ENCODE measurements at places on chromosomes 1 and 21.

DNA sequence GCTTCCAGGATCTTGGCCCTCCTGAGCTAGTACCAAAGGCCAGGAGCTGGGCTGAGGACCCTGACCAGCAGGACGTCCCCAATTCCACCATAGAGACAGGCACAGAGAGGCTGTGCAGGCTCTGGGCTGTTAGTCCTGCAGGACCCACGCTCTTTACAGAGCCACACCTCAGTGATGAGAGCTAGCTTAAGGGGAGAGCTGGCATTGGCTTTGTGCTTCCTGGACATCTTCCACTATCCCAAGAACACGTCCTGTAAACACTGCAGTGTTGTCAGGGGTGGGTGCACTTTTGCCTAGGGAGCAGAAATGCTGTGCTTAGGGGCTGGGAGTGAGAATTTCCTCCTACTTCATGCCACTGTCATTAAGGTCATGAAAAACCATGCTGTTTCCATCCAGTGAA is 91.7 kb upstream of the EDN2 start:
- no peak for DNase-seq

DNA sequence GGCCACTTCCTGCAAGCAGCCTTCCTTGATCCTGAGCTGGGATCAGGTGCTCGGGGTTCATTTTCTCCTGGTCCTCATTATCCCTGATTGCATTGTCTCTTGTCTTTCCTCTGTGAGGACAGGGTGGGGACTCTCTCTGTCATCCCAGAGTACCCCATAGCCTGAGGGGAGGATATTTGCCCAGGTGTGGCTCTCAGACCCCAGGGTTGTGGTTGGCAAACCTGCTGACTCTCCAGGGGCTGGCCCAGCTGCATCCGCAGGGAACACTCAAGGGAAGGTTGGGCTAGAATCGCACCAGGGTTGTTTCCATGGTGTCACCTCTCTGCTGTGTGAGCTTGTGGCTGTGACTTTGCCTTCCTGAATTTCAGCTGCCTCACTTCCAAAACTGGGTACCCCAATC is 276.8 kb upstream of the C1orf174 start:
- no peak for DNase-seq

GRCh38 chr1:239803781-239804180 is 287.9 kb upstream of the FMN2 start:
- DNase-seq, result no peak

- no peak for DNase-seq
Observed at GRCh38 chr1:160742428-160743127, 3.5 kb downstream of the SLAMF7 start.

- no peak for DNase-seq
Observed at GRCh38 chr21:36563341-36563926, 83.5 kb upstream of the CLDN14 start.

GRCh38 chr1:224873434-224874369 is 55.8 kb upstream of the DNAH14 start:
- no peak for DNase-seq

- no peak for DNase-seq
Observed at GRCh38 chr1:156712626-156713025, 7.2 kb upstream of the CRABP2 start.

GRCh38 chr1:182555493-182555892 is 33.6 kb downstream of the RNASEL start:
- DNase-seq, result no peak

GRCh38 chr21:17513214-17514123 is 626 bp downstream of the CXADR start:
- peak; percentile 58 for DNase-seq

- DNase-seq, result no peak
Observed at GRCh38 chr1:7784492-7785071, 491 bp downstream of the PER3 start.

DNA sequence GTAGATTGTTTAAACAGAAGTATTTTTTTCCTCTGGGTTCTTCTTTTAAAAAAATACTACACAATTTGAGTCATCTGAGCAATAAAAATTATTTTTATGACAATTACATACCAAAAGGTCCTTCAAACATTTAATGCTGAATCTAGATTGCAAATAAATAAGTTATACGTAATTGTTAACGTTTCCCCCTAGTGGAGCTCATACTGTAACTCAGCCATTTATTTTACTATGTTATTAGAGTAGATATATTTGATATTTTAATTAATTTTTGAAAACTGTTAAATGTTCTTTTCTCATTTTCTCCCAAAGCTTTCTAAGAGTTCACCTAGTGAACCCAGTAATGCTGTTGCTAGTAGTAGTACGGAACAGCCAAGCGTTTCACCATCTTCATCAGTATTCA is 33.5 kb downstream of the ZMYM1 start:
- peak; percentile 45 for DNase-seq

DNA sequence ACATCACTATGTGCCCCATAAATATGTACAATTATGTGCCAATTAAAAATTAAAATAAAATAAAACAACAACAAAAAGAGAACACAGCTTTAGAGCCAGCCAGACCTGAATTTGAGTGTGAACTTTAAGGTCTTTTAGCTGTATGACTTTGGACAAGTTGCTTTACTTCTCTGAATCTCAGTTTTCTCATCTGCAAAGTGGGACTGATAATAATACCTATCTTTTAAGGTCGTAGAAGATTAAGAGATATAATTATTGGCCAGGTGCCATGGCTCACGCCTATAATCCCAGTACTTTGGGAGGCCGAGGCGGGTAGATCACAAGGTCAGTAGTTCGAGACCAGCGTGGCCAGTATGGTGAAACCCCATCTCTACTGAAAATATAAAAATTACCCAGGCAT is 3.3 kb upstream of the VPS72 start:
- DNase-seq, result no peak

DNA sequence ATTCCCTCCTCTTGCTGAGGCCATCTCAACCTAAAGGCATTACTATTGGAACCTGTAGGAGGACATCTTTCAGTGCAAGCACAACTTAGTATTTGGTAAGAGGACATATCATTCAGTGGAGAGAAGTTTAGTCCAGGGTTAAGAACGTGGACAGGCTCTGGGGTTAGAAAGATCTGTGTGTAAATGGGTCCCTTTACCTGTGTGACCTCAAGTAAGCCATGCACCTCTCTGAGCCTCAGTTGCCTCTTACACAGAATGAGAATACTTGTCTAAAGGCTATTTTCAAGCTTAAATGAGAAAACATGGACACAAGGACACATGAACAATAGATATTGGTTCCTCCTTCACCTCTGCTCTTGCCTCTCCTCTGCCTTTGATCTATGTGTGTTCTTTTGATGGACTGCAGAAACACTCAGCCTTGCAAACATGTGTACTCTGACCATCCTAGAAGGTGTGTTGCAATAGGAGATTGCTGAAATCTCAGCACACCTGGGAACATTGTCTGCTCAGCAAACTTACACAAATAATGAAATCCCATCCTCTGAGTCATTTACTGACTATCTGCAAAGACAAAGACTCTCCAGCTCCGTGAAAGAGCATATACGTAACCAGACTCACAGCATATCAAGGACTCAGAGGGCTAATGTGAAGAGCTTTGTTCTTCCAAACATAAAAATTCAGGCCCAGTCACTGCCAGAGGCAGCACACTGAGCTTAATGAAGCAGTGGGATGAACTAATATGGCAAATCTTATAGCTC is 143.8 kb downstream of the DAB1 start:
- DNase-seq, result no peak

DNA sequence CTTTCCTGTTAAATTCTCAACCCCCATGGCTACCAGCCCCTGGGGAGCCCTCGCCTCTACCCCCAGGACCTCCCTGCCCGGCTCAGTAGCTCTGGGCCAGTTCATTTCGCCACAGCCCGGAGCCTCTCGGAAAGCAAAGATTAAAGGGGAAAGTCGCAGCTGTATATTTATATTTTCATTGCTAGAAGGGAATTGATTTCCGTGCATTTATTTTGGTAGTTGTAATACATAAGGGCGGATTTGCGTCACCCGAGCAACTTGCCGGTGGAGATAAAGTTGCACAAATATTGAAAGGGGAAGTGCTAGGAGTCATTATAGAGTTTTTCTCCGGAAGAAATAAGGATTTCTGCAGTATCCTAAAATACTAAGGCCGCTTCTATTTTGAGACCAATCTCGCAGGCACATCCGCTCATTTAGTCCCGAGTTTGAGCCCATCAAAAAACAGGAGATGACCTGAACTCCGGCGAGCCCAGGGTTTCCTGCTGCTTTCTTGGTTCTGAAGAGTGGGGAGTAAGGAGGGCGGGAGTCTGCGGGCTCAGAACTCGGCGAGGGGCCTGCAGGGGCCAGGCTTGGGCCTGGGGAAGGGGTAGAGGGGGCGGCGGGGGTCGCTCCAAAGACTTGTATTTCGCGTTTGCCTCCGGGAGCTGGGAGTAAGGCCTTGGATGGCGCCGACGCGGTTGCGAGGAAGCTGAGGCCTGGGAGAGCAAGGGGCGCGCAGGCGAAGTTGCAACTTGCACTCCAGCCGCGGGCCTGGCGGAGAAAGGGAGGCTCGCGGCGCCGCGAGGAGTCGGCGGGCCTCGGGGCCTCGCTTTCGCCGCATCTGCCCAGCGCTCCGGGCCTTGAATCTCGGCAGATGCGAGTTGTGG is 2.5 kb upstream of the HLX start:
- peak; percentile 86 for DNase-seq

- no peak for DNase-seq
Observed at GRCh38 chr21:42556960-42557359, 43.3 kb downstream of the SLC37A1 start.

All from hematopoietic multipotent progenitor cell treated with erythropoietin and hydrocortisone succinate and interleukin-3 and kit ligand, for 4 days (in vitro differentiated cells).